ENCODE measurements at places on chromosomes 2 and 18.

GRCh38 chr2:226898897-226899296 lies 63.0 kb downstream of the RHBDD1 start:
- DNase-seq = no peak

DNA sequence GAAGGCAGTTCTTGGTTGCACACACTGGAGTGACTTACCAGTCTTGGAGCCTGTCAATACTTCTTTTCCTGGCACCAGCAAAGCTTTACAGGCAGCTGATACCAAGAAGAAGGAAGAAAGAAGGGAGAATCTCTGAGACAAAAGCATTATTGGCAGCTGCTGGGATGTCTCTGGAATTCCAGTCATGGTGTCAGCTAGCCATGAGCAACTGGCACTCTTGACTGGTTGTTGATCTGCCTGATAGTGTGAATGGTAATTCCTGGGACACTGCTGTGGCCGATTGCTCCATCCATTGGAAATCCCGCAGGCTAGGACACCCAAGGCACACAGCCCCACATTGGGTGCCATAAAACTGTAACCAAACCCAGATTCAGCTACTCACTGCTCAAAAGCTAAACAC lies 17.8 kb upstream of the SPAG16 start:
- DNase-seq = no peak

DNA sequence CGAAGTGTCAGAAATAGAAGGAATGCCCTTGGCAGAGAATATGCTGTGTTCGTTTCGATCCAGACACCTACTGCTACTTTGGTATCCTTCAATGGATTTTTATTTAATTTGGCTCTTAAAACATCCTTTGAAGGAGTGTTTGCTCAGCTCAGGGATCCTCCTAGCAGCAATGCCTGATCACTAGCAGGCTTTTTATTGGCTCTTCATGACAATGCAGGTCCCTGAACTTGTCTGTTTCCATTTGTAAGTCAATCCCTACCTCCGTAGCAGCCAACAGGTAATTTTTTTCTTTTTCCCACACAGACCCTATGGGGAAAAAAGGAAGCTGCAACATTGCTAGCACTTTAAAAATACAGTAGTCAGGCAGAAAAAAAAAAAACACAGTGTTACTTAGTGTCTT lies 366.2 kb upstream of the LRRTM1 start:
- no peak for DNase-seq

DNA sequence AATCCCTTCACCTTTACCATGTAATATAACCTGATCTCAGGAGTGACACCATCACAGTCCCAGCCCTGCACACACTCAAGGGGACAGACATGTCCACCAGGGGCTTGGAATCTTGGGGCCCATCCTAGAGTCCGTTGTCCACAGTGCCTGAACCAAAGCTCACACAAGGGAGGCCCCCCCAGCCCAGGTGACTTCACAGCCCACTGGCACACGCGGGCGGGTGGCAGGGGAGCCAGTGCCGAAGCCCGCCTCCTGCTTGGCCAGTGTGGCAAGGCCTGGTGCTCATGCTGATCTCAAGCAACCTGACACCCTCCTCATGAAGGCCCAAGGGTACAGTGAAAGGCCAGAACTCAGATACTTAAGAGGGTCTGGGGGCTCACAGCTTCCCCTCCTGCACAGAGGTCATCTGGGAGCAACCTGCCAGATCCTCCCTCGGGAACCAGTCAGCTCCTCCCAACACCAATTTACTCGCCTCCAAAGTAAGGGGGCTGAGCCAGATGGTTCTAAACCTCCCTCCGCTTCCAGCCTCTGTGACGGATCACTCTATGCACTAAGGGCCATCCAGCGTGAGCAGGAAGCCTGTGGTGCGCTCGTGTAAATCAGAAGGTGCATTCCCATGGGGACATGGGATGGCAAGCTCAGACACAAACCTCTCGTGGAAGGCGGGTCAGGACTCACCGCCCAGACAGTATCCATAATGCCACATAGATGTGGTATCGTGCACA lies 3.2 kb upstream of the RAB17 start:
- DNase-seq = no peak

- no peak for DNase-seq
Measured at GRCh38 chr2:3238951-3239841, 138.4 kb downstream of the EIPR1 start.

GRCh38 chr2:231966886-231967285 lies 5.4 kb downstream of the DIS3L2 start:
- no peak for DNase-seq

- no peak for DNase-seq
Measured at GRCh38 chr18:47163241-47163640, 12.9 kb downstream of the IER3IP1 start.

DNA sequence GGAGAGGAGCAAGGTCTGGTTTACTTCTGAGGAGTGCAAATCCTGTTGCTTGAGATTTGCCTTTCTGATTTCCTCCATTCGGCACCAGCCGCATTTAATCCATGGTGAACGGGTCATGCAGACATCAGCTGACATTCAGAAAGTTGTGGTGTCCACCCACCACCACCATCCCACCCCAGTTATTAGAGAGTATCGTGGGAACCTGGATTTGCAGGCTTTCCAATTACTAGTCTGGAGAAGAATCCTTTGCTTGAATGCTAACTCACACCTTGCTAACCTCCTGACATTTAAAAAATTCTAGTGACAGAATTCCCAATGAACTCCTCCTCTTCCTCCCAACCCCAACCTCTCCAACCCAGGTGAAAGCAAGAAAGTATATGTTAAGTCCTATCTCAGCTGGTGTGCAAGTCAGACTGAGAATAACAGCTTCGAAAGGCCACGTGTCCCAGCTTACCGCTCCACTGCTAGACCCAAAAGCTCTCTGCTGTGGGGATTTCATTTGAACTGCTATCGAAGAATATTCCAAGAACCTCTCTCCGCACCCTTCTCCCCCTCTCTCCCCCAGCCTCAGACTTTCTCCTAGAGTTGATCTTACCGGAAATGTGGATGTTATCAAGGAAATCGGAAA lies 17.7 kb downstream of the BCL11A start:
- no peak for DNase-seq

GRCh38 chr2:28395334-28396061 lies 2.8 kb downstream of the FOSL2 start:
- no peak for DNase-seq

DNA sequence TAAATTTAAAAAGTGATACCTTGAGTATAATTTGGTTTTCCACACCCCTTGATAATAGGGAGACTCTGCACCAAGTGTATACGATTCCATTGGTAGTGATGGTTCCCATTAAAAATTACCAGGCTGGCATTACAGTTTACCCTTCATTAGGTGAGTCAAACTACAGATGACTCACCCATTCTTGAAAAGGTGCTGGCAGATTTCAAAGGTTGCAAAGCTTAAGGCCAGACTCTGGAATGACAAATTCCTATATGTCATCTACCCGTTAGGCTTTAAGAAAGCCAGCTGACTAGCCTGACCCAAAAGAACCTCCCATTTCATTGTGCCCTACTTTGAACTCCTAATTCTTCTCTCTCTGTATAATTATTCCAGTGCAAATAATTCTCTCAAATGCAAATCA lies 124.4 kb downstream of the LRRTM4 start:
- DNase-seq = no peak

DNA sequence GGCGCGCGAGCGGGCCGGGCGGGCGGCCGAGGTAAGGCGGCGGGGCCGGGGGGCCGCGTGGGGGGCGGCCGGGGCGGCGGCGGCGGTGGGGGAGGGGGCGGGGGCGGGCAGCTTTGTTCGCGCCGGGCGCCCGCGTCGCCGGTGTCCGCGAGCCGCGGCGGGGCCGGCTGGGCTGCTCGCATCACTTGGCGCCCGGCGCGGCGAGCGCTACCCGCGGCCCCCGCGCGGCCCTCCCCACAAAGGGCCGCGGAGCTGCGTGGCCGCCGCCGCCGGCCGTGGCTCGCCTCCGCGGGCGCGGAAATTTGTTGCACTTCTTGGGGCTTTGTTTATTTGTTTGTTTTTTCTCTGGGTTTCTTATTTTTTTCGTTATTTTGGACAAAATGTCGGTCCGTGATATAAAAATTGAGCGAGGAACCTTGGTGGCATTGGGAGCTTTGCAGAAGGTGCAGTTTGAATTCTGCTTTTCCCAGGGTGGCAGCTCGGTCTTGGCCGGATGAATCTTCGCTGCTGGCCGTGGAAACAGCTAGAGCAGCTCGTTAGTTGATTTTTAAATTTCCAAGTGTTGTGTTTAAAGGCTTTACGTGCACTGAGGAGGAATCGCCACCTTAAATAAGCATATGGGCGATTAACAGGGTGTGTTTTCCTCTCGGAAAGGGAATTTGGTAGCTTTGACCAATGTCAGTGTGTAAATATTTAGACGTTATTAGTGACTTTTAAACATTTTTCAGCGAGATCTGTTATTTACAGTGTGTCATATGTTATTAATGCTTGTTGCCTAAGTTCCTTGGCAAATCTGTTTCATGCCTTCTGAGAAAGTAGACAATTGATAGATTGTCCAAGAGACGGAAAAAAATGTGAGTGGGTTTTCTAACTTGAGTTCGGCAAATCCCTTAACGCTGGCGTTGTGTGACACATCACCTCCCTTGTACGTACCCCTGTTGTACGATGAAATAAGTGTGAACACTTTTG lies 822 bp downstream of the UBE2E3 start:
- DNase-seq = no peak

- DNase-seq = no peak
Measured at GRCh38 chr2:128012698-128013097, 15.2 kb downstream of the SAP130 start.

DNA sequence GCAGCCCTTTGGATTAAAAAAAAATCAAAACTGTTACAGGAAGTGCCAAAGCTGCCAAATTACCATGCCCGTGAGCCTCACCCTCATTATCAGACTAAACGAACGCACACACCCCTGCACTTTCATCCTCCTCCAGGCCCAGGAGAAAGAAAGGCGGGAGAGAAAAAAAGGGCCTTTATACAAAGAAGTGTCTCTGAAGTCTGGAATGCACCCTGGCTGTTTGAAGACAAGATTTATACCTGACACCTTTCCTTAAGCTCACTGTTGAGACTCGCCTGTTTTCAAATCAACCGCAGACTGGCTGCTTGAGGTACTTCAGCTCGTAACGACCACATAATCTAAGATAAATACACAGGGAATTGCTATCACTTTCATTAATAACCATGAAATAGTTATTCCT lies 31.0 kb downstream of the EDAR start:
- DNase-seq = no peak

DNA sequence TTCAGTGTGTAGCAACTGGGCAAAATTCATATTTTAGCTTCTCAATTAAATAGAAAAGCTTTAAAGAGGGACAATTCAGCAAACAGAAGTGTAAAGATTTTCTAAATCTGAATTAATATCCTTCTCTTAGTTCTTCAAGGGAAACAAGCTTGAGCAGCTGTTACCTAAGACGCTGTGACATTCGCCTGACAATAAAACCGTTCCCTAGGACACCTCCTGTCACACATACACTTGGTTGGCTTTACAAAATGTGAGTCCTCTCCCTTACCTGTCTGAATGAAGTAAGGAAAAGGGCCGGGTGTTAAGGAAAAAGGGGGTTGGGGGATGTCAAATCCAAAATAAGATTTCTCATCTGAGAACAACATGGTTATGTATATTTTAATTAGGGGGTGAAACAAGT lies 2.1 kb downstream of the SERTAD2 start:
- no peak for DNase-seq

GRCh38 chr18:13809043-13809430 lies 14.9 kb upstream of the MC5R start:
- no peak for DNase-seq

DNA sequence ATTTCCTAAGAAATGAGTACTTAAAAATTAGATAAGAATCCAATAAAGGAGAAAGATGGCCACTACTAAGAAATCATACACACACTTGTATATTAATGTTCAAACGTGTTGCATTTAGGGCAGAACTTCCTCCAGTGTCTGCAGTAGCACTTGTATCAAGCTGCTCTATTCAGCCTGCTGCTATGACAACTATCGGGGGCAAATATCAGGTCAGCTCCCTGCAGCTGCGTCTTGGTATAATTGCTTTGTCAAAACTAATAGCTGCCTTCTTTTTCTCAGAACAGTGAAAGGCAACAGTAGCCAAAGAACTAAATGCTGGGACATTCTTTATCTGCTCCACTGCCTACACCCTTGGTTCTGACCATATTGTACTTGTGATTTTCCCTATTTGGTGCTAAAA lies 300.7 kb downstream of the NOL4 start:
- no peak for DNase-seq

DNA sequence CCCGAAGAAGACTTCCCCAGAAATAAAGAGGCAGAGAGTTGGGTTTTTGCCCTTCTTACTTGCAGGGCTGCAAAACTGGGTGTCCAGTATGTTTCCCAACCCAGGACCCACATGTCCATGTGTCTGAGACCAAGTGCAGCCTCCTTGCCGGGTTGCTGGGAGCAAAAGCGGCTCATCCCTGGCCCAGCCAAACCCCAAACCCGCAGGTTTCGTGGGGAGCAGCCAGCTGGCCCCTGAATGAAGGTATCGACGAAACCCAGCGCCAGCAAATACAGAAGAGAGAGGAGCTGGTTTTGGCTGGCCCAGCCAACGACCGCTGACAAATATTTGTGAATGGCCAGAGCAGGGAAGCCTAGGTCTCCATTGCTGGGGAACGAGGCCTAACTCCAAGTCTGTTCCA lies 197.1 kb downstream of the SMAD7 start:
- DNase-seq = no peak

- no peak for DNase-seq
Measured at GRCh38 chr2:9965119-9965822, 13.8 kb downstream of the GRHL1 start.

GRCh38 chr2:158817588-158817987 lies 22.5 kb downstream of the DAPL1 start:
- no peak for DNase-seq

- DNase-seq = no peak
Measured at GRCh38 chr2:70627211-70627898, 73.7 kb upstream of the TGFA start.

DNA sequence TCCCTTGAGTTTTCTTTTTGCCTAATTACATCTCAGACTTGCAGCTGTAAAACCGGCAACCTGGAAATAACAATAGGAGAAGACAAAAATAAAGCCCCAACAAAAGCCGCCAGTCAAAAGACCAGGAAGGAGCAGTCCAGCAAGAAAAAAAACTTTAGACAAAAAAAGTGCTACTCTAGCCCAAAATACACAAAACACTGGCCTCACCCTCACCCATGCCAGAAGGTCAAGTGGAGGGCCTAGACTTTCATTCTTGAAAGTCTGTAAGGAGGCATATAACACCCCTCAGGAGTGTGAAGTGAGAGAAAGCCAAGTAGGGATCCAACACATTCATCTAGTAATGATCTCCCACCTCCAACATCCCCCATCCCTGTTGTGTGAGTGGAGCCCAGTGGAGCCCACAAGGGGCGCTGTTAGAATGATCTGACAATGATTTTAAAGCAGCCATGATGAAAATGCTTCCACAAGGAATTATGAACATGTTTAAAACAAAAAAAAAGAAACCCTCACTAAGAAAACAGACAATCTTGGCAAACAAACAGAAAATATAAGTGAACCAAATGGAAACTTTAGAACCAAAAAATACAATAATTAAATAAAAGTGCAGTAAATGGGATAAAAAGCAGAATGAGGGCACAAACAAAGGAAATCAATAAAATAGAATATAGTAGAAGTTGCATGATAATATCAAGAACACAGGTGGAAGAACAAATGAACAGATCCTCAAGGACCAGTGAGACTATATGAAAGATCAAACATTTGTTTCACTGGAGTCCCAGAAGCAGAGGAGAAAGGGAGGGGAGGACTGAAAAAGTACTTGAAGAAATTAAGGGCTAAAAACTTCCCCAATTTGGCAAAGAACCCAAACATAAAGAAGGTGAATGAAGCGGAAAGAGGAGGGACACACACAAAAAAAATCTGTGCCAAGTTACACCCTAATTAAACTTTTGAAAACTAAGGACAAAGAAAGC lies 23.9 kb downstream of the SESTD1 start:
- DNase-seq = no peak

Measured in T-helper 17 cell (primary cell).